ENCODE measurements at places on chromosomes 2 and 18. TPM values are rescaled to one million over a fixed set of nuclear protein-coding genes. Genes with fewer than 3 reads are reported as not detected.

DNA sequence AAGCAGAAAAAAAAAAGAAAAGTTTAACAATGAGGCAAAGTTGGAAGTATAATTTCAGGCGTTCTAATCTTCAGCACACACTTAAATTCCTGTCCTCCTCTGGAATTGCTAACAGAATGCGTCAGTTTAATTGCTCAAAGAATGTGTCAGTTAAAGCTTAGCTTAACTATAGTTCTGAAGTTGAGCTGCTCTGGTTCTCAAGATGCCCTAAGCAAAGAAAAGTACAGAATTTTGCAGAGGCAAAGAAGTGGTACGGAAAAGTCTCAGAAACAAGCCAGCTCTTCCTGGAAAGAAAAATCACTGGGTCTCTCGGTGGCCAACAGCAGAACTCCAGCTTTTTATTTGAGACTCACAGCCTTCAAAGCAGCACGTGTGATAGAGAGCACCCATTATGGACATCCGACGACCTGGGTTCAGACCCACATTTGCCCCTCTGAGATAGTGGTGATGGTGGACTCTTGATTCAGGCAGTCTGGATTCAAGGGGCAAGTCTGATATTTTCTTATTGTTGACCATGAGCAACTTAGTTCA lies 22.2 kb upstream of the MYO3B start:
- no peak for DNase-seq

- DNase-seq: no peak
Observed at GRCh38 chr2:236363711-236364277, 99.6 kb upstream of the ASB18 start.

Gene CGREF1
- total RNA-seq: 0.82 TPM

DNA sequence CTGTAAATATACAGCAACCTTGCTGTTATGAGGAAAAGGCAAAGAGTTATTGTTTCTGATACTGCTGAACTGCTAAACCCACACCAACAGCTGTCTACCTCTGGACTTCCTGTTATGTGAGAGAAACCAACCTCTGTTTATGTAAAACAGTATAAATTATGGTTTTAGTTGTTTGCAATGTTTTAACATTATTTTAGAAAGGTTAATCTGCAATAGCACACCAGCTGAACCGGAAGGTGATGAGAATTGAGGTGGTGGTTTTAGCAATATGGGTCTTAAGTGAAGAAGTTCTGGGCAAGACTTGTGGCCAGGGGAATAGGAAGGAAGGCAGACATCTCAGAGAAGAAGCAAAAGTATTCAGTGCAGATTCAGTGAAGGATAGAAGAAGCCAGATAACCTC lies 237.8 kb downstream of the PLCL1 start:
- no peak for DNase-seq

DNA sequence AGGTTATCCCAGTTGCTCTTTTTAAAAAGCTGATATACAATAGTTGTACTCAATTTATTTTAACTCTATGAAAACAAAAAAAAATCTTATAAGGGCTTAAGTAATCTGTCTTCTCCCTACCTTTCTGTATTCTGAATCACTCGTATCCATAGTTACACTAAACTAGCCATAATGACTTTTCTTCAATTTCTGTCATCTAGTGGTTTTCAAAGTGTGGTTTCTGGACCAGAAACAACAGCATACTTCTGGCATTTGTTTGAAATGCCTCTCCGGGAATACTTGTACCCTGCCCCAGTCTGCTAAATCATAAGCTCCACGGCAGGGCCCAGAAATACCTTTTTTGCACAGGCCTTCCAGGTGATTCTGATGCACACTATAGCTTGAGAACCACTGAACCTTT lies 253.6 kb downstream of the LRRTM4 start:
- DNase-seq: no peak

Gene C2orf72
- total RNA-seq: not detected

Gene SKOR2
- total RNA-seq: not detected

GRCh38 chr2:174442546-174443510 lies 44.0 kb downstream of the GPR155 start:
- DNase-seq: no peak

Gene DLGAP1
- 0.12 TPM for total RNA-seq

GRCh38 chr2:118049816-118050140 lies 35.9 kb upstream of the CCDC93 start:
- DNase-seq: no peak

GRCh38 chr2:109436610-109437225 lies 177.0 kb downstream of the SEPTIN10 start:
- DNase-seq: no peak

Gene MIB1
- total RNA-seq: 15.3 TPM

- no peak for DNase-seq
Observed at GRCh38 chr2:141207036-141207385, 923.8 kb downstream of the LRP1B start.

Gene PARD3B
- total RNA-seq: 15.1 TPM

- no peak for DNase-seq
Observed at GRCh38 chr18:73807551-73808192, 340.0 kb downstream of the FBXO15 start.

DNA sequence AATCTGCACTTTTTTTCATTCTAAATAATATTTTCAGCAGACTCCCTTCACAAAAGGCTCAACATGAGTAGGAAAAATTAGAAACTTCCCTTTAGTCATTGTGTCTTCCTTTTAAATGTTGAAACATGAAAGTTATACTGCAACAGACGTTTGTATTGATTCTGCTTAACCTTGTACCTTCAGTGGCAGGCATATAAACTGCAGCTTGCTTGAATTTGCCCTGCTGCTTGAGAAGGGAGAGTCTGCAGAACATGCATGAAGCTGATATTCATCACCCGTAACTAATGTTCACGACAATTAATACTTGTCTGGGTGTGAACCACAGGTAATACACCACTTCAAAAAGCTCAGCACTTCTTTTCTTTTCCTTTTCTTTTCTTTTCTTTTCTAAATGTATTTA lies 294.7 kb upstream of the LRP1B start:
- no peak for DNase-seq

DNA sequence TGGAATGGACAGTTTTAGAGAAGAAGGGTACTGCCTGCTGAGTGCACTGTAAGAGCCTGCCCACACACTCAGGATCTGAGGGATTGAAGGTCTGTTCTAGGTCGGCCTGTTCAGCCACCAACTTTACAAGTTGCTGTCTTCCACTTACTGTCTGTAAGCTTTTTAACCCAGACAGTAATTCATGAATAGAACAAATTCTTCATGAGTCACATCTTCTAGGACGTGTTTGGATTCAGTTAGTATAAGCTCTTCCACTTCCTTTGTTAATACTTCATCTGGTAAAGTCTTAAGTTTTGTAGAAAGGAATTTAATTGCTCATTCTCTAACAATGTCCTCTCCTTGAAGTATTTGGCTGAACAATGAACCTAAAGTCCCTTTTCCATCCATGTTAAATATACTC lies 74.6 kb downstream of the PDE11A start:
- DNase-seq: no peak

Gene CFC1
- not detected for total RNA-seq

Gene CWC22
- total RNA-seq: 17.7 TPM

GRCh38 chr2:117943013-117943672 lies 70.7 kb downstream of the CCDC93 start:
- DNase-seq: no peak

- no peak for DNase-seq
Observed at GRCh38 chr2:71538241-71538640, 84.9 kb downstream of the DYSF start.

Gene IL36B
- not detected for total RNA-seq

GRCh38 chr2:187134306-187134705 lies 285.3 kb upstream of the ZSWIM2 start:
- no peak for DNase-seq

DNA sequence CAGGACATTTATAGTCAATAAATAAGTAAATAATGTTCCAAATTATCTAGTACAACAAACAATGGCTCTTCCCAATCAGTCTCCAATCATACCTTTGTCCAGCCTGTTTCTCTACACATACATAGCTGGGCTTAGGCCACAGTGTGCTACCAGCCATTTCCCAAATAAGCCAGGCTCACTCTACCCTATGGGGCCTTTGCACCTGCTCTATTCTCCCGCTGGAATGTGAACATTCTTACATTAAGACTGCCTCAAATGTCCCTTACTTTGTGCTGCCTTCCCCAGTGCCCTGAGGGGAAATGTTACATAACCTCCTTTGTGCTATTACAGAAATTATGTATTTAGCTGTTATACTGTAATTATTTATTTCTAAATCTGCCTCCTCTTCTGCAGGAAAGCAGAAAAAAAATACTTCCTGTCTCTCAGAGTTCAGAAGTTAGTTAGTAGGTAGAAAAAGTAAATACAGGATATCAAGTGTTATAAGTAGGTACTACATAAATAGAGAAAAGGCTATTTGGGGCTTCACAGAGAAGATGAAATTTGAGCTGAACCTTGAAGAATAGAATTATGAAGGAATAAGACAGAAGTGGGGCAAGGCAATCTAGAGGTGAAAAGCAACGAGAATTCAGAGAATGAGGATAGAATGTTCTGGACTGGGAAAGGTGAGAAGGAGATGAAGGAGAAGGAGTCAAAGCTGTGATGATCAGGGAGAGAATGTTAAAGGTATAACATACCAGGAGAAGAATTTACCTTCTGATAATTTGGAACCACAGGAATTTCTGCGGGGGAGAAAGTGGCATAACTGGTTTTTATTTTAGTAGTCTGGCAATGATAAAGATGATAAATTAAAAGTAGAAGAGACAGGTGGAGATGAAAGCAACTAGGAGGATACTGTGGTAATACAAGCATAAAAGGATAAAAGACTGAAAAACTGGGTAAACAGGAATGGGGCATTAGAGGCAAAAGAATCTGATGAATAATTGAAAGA lies 37.0 kb downstream of the ROCK1 start:
- DNase-seq: no peak

Gene ABCB11
- not detected for total RNA-seq

Gene SLC4A3
- 457 TPM for total RNA-seq

Gene MOGAT1
- 0.39 TPM for total RNA-seq

GRCh38 chr18:50170004-50170403 lies 24.9 kb downstream of the MYO5B start:
- no peak for DNase-seq

- DNase-seq: no peak
Observed at GRCh38 chr18:47247416-47248114, 3.9 kb downstream of the SKOR2 start.

DNA sequence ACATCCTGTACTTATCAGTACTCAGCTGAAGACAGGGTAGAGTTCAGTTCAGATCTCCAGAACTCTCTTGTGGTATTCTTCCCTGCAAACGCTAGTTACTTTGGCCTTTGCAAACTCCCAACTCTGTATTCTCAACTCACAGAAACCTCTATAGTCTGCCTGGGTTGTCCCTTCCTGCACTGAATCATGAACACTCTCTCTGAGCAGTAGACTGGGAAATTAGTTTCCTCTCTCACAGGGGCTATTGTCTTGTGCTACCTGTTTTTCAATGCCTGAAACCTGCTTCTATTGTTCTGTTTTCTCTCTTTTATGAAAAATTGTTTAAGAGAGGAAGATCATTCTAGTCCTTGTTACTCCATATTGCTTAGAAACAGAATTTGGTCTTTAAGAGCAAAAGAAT lies 134.7 kb downstream of the VIT start:
- DNase-seq: no peak

DNA sequence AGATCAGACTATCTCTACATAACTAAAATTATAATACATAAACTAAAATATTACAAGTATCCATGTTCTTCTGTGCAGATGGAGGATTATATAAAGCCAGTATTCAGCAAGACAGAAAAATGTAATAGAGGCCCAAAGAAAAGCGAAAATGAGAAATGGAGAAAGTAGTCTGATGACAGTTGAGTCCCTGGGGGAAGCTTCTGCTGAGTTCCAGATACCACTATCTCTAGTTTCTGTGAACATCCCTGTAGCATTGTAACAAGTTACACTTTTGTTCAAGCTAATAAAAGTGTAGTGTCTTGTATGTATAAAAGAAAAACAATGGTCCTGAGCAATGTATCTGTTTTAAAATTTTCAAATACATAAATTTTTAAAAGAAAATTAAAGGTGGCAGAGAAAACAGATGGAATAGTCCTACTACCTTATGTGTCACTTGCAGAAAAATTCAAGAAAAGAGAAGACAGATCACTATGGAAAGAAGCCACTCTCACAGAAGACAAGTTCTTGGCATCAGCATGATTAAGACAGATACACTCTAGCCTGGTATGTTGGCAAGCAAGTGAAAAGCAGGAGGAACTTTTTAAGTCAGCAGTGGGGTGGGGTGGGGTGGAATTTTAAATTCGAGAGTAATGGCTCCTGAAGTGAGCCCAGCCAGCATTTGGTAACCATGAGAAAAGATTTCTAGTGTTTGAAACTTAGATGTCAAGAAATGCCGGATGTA lies 541.9 kb downstream of the LRRTM4 start:
- DNase-seq: no peak

Gene C2orf78
- not detected for total RNA-seq

DNA sequence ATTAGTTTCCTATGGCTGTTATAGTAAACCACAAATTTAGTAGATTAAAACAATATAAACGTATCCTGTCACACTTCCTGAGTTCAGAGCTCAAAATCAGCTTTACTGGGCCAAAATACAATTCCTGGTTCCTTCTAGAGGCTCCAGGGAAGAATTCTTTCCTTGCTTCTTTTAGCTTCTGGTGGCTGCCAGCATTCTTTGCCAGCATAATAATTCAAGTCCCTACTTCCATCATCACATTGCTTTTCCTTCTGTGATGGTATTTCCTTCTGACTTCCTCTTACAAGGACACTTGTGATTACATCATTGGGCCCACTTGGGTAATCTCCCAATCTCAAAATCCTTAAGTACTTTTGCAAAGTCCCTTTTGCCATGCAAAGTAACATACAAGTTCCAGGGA lies 40.6 kb downstream of the MOB4 start:
- DNase-seq: no peak

DNA sequence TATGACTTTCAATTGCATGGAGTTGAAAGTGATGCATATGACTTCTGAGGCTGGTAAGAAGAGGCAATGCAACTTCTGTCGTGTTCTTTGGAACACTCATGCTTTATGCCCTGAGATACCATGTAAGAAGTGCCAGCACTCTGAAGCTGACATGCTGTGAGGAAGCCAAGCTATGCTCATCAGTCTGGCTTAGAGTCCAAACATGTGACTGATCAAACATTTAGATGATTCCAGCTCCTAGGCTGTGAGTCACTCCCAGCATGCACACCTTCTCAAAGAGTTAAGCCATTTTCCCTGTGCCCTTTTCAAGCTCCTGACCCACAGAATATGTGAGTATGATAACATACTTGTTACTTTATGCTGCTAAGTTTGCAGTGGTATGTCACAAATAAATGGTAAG lies 15.8 kb upstream of the VRK2 start:
- DNase-seq: no peak

DNA sequence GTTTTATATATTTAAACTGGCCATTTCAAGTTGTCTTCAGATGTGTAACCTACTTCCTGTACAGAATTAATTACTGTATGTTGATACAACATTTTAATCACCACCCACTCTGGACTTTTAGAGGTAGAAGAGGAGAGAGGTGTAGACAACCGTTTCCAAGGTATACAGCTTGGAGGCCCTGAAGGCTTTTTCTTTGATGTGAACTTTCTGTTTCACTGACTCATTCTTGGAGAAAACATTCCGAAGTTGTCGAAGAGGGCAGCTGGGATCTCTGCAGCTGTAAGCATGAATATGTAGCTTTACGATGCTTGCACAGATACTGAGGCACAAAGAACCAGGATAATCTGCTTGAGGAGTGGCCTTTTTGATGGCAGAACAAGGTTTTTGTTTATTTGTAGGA lies 137.0 kb downstream of the NCKAP5 start:
- no peak for DNase-seq

Gene GALNT14
- total RNA-seq: 1.0 TPM

- DNase-seq: no peak
Observed at GRCh38 chr2:238207006-238207405, 3.5 kb upstream of the ILKAP start.

Gene INO80D
- total RNA-seq: 14.7 TPM

GRCh38 chr2:209322041-209322440 lies 101.8 kb upstream of the MAP2 start:
- no peak for DNase-seq
